ENCODE measurements at places on chromosomes 16 and 17.

GRCh38 chr16:87924811-87925670 lies 11.3 kb downstream of the CA5A start:
- no peak for DNase-seq

- peak; percentile 76 for DNase-seq
Observed at GRCh38 chr17:13002761-13003453, 14.9 kb downstream of the ELAC2 start.

- DNase-seq = no peak
Observed at GRCh38 chr16:13437413-13437795, 482.6 kb upstream of the ERCC4 start.

- no peak for DNase-seq
Observed at GRCh38 chr17:18099516-18099915, 9.0 kb upstream of the MYO15A start.

- no peak for DNase-seq
Observed at GRCh38 chr17:77363821-77364361, 223.1 kb downstream of the SEC14L1 start.

DNA sequence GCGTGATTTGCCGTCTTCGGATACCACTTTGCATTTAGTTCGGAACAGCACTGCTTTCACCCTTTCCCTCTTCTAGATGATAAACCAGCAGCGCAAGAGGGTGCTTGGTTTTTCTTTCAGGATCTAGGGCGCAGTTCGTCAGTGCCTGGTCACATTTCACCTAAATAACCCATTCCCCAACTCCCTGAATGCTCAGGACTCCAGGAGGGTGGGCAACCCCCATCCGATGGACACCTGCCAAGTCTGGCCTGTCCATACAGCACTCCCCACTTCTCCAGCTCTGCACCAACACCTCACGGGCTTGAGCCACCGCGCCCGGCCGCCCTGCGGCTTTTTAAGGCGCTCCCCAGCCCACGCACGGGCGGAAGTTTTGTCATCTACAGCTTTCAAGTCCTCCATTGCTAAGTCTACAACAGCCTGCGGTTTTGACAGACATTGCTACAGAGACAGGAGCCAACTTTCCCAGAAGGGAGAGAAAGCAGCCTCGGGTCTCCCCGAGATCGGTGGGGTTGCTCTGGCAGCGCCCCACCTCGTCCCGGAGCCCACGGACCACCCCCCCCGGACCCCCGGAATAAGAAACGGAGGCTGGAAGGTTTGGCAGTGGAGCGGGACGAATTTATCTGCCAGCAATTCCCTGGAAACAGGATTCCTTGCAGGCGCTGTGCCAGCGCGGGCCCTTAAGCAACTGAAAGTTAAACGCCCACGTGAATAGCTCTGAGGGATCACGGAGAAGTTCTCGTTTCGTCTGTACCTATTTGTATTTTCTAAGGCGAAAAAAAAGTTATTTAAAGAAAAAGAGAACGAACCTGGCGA lies 38.6 kb upstream of the SLFN13 start:
- DNase-seq = peak; percentile 13

GRCh38 chr16:15539197-15539596 lies 103.8 kb downstream of the MARF1 start:
- DNase-seq = no peak

DNA sequence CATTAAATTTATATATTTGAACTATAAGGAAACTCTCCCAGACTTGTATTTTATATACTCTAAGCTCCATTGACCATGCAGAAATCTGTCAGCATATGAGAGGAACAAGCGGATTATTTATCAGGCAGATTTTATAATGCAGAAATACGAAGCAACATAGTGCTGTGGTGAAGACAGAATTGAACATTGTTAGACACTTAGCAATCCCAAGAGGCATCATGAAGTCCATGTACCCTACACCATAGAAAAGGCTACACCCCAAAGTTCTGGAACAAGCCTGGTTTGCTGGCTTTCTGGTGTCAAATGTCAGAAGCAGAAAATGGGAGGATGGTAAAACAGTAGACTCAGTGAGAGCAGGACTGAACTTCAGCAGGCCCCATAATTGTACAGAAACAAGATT lies 241.1 kb downstream of the PRKCA start:
- DNase-seq = peak; percentile 63

DNA sequence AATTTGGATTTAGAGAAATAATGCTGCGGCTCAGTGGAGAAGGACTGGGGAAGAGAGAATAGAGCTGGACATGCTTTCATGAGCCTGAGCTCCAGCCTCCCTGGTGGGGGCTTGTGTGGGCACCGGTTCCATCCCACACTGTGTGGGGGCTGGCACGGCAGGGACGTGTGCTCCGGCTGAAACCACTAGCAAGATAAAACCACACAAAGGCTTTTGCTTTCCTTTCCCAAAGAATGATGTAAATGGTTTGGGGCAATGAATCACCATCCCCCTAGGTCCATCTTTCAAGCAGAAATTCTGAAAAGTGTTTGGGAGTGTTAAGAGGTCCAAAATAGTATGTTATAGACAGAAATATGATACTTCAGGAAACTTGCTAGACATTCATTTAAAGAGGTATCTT lies 77.0 kb downstream of the CDH11 start:
- DNase-seq = peak; percentile 92

GRCh38 chr16:28549301-28549899 lies 4.3 kb upstream of the SGF29 start:
- DNase-seq = peak; percentile 30

DNA sequence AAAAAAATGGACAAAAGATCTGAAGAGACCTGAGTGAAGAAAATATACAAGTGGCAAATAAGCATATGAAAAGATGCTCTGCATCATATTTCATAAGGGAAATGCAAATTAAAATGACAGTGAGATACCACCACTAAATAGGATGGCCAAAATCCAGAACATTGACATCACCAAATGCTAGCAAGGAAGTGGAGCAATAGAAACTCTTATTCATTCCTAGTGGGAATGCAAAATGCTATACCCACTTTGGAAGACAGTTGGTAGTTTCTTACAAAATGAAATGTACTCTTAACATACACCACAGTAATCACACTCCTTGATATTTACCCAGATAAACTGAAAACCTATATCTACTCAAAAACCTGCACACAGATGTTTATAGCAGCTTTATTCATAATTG lies 33.6 kb downstream of the DHRS7B start:
- DNase-seq = peak; percentile 16

DNA sequence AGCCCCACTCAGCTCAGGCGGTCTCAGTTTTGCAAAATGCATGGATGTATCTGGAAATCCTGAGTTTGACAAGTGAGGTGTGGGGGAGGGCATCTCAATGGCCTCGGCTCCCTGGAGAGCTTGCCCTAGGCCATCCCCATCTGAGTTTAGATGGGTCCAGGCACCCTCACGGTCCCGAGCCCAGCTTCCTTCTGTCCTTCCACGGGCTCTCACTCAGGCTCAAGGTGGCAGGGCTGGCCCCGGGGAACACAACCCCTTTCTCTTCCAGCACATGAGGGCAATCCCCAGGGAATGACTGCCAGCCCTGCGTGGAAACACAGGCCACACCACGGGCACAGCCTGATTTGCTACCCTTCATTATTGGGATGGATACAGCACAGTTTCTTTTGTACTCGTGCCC lies 58.4 kb downstream of the AMFR start:
- DNase-seq = no peak

GRCh38 chr17:28087743-28088142 lies 45.3 kb downstream of the NLK start:
- DNase-seq = no peak

DNA sequence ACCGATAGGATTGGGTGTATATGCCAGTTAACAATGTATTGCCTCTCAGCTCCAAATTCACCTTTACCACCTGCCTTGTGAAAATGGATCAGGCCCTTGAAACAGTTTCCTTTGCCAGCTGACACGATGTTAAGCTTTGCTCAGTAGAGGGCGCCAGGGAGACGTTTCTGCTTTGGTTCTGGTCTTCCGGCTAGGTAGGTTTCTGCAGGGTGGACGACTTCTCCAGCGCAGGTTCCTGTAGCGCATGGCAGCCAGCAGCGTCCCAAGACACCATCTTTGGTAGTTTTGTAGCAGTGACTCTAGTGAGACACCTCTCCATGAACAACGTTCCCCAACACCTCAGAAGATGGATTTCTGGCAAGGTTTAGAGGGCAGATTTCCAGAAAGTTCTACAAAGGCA lies 24.0 kb downstream of the SYCE1L start:
- DNase-seq = no peak

DNA sequence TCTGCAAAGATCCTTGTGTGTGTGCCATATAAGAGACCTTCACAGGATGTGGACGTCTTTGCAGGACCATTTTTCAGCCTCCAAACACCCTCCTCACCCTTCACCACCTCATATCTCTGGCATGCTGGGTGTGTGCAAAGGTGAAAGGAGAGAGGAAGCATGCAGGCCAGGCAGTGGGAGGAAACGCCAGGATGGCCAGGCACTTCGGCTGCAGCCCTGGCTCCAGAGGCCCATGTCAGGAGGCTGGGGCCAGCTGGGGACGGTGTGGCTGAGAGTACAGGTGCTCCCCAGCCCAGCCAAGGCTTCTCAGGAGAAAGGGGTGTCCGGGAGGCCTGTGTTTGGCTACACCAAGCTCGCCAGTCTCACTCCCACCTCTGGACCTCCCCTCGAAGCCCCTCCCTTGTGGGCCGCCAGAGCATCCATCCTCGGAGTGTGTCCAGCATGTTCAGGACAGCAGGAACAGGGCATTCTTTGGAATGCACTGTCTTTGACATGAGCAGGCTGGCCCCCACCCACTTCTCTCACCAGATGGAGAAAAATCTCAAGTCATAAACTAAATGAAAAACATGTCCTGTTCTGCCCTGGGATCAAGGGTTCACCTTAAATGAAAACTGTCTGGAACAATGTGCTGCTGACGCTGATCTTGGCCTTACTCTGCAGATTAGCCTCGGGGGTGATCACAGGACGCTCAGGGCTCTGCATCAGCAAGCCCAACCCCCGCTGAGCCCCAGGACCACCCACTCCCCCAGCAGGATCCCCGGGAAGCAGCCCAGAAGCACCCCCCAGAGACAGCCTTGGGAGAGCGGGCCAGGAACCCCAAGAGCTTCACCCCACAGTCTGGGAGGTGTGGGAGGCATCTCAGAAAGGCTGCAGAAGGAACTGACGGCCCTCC lies 15.9 kb downstream of the PEMT start:
- DNase-seq = no peak

DNA sequence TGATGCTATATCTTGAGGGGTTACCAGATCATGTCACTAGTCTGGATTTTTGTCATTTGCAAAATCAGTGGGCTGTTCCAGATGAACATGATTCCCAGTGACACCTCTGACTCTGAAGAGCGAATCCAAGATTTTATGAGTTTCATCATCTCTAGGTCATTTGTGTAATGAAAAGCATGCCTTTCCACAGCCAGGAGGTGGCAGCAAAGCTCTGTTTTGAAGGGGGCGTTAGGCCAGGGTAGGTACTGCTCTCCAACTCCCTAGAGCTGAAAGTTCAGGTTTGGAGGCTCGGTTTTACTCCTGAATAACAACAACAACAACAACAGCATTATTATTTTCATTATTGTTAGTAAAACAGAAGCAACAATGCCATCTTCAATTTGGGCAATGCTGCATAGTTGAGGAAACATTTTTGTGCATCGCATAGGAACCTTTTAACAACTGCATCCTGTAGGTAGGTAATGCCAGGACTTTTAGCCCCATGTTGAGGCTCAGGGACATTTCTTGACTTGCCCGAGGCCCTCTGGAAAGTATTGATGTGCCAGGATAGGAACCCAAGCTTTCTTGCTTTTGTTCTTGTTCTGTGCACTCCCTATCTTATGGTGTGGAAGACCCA lies 77.0 kb downstream of the MYH13 start:
- DNase-seq = peak; percentile 57

DNA sequence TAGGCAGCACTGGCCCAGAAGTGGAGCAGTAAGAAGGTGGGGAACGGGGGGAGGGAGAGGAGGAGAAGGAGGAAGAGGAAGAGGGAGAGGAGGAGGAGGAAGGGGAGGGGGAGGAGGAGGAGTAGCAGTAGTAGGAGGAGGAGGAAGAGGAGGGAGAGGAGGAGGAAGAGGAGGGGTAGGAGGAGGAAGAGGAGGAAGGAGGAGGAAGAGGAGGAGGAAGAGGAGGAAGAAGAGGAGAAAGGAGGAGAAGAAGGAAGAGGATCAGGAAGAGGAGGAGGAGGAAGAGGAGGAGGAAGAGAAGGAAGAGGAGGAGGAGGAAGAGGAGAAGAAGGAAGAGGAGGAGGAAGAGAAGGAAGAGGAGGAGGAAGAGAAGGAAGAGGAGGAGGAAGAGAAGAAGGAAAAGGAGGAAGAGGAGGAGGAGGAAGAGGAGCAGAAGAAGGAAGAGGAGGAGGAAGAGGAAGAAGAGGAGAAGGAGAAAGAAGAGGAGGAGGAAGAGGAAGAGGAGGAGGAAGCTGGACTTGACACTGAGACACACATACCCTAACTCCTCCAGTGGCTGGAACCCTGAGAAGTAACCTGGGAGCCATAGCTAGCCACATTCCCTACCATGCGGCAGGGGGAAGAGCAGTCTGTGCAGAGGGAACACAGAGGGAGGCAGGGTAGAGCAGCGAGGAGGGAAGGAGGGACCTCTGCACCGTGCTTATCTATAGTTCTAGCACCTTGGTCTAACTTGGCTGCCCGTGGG lies 35.8 kb downstream of the LRRC75A start:
- DNase-seq = no peak

DNA sequence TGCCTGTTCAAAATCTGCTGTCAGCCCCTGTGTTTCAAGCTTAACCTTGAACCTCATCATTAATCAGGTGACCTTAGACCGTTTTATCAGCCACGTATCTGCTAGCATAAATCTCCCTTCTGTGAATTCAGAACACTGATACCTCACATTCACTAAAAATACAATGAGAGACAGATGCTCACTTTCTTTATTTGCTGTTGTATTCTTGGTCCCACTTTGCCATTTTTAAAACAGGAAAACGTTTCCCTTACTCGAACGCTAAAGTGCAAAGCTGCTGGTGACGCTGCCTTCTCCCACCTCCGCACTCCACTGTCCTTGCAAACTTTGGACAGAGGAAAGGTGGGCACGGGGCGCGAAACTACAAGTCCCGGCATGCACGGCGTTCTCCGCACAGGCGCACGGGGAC lies 220 bp upstream of the ARHGAP44 start:
- no peak for DNase-seq

- no peak for DNase-seq
Observed at GRCh38 chr16:56748191-56748590, 18.3 kb downstream of the NUP93 start.

DNA sequence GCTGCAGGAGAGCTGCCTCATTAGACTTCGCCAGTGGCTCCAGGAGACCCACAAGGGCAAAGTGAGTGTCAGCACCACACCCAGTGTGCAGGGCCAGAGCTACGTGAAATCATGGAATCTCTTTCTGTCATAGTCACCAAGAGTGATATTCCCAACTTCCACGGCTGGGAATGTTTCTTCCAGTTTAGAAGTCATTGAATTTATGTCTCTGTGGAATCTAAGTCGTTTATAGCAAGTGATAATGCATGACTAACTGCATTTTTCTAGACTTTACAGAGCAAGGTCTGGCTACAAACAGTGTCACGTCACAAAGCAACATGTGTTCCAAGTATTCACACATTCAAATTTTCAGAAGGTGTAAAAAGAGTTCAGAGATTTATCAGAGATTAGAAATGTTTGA lies 55.5 kb downstream of the SEC14L1 start:
- DNase-seq = no peak

Measured in fibroblast of skin of back (primary cell).